Stimulated activated CD4-positive, alpha-beta T cell treated with anti-CD3 and anti-CD28 coated beads, TNF-alpha, amount 100 ng/mL, for 24 hours (primary cell): ENCODE measurements at places on chromosomes 11 and 22.

GRCh38 chr11:706957-707816 lies 1.2 kb downstream of the EPS8L2 start:
- no peak for DNase-seq

DNA sequence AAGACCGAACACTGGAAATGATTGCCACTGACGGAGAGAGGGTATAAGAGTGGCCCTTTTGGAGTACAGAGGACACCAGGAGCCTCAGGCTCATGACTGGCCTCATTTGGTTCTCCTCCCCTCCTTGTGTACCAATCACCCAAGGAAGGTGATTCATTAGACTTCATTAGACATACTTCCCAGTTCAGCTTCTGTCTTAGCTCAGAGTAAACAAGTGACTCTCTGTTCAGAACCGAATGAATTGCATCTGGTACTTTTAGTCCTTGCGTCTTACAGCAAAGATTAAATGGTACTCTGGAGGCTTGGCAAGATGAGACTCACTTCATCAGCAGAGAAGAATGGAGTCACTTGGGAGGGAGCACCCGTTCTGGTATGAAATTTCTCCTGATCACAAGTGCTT lies 75.2 kb downstream of the ZNRF3 start:
- no peak for DNase-seq

- DNase-seq = no peak
Measured at GRCh38 chr11:116114198-116114651, 610.0 kb upstream of the CADM1 start.

DNA sequence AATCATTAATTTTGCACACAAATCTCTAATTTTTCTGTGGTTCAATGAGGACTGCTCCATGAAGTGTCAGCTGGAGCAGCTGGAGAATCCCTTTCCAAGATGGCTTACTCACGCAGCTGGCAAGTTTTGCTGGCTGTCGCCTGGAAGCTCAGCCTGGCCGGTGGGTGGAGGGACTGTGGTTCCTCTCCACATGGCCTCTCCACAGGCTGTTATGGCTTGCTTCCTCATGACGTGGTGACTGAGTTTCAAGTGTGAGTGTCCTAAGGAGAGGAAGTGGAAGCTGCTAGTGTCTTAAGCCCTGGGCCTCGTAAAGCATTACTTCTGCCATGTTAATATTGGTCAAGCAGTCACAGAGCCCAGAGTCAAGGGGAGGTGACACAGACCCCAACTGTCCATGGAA lies 14.0 kb upstream of the NRIP3 start:
- no peak for DNase-seq

GRCh38 chr22:41681616-41682015 lies 7.1 kb downstream of the SNU13 start:
- DNase-seq = no peak

DNA sequence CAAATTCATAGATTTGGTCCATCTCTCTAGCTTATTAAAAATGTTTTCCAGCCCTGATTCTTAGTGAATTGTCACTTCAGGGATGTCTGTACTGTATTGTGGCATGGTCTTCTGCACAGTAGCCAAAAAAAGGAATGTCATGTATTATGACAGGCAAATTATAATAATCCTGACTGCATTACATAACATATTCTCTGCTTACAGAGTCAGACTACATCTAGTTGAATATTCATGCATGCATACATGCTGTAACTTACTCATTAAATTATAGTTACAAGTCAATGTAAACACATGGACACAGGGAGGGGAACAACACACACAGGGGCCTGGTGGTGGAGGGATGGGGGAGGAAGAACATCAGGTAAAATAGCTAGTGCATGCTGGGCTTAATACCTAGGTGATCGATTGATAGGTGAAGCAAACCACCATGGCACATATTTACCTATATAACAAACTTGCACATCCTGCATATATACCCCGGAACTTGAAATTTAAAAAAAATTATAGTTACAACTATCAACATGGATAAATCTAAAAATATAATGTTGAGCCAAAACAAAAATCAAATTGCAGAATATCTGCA lies 31.5 kb upstream of the SMCO4 start:
- DNase-seq = no peak

GRCh38 chr11:59199546-59200422 lies 12.9 kb downstream of the MPEG1 start:
- no peak for DNase-seq

- DNase-seq = no peak
Measured at GRCh38 chr22:41775976-41776375, 24.5 kb upstream of the CCDC134 start.

DNA sequence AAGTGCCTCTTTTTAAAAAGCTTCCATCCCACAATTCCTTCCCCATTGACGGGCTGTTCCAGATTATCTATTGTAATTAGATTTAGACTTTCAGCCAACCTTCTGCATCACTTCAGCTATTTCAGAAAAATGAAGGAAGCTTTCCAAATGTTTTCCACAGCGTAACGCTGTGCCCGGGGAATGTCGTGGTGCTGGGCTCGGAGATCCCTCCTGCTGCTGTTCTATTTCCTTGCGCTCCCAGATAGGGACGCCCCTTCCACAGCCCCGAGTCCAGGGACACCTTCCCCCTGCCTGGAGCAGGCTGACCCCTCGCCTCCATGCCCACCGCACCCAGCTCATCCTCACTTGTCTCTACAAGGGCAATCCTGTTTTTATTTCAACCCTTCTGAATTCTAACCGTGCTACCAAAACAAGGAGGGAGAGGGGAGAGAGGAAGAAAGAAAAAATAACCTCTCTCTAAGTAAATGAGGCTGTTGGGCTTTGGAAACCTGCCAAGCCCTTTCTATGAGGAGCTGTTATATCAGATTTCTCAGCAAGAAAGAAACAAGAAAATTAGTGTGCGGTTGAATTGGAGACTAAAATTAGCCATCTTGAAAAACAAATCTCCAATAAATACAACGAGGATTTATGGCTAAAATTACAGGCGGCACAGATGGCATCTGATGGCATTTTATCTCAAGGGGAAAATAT lies 366.9 kb downstream of the BRD1 start:
- no peak for DNase-seq

DNA sequence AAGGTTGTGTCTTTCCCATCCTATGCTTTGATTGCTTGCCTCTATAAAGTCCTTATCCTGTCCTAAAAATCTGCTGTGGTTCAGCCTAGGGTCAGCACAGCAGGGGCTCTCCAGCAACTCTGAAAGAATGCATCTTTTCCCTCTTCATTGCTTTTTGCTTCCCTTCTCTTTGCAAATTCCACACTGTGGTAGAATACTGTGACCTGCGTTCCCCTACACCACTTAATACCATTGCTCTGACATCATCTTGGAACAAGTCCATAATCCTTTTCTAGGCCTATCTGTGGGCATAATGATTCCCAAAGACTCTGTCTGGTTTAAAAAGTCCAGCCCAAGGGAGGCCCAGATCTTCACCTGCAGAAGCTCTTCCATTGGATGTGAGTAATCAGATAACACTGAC lies 177.7 kb downstream of the NAV2 start:
- no peak for DNase-seq

DNA sequence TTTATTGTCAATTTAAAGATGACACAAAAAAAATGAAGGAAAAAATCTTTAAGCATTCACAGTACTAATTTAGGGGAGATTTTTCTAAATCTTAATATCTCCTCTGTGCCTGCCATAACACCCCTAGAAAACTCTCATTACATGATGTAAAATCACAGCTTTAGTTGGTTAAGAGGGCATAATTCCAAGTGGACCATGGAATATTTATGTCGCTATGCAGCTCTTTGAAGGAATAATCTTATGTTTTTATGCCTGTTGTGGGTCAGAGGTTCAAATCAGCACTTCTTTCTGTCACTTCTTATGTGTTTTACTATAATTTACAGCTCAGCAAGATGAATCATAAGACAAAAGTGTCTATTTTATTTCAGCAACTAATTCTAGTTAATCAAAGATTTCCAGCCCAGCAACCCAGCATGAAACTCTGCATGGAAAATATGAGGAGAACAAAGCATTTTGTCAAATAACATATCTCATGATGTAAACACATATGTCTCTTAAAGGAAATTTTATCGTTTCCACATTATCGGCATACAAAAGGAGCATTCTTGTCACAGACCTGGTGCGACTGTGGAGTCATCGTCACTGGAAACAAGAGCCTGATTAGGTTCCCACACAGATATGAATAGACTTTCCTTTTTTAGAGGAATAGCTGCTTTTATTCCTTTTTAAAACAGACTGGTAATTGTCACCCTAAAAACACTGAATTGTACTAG lies 274.8 kb downstream of the SOX6 start:
- DNase-seq = no peak

GRCh38 chr11:130719220-130719915 lies 196.9 kb downstream of the SNX19 start:
- no peak for DNase-seq

DNA sequence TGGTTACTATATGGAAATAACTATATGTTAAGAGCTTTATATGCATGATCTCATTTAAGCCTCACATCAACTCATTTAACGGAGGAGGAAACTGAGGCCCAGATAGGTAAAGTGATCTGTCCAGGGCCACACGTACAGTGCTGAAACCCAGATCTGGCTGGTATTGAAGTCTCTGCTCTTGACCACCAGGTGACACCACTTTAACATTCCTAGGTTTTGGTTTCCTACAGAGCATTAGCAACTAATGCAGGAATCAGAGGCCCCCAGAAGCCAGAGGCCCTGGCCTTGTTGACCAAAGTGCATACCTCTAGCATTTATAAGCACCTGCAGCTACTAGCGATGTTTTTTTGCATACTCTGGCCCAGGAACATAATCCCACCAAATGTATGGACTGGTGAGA lies 12.9 kb upstream of the LIMK2 start:
- no peak for DNase-seq

GRCh38 chr22:49622241-49623105 lies 205.2 kb downstream of the BRD1 start:
- DNase-seq = no peak

DNA sequence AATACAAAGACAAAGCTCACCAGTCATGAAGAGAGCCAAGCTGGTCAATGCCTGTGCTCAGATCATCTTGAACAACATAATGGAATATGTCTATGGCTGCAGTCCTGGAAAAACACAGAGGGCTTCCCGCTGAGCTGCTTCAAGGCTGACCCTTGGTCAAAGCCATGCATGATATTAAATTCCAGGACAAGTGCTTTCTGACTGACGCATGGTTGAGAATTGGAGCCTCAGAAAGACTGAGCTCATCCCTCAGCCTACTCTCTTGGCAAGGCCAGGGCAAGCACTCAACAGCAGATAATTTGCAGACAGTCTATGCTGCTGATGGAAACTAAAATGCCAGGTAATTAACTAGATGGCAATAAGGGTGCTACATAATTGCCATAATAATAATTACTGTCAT lies 89.2 kb downstream of the GALNT18 start:
- no peak for DNase-seq

DNA sequence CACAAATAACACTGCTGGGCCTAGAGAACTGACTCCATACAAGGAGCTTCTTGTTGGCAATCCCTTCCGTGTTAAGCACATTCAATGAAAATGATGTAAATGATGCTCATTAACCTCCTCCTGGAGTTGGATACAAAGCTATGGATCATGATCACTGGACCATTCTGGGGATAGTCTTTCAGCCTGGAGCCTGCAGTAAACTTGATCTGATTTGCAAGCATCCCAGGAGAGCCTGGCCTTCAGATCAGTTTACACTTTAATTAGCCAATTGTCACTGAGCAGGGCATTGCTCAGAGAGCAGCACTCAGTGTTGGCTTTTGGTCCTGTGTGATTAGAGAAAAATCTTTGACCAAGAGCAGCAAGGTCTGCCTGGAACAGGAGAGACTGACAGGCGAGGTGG lies 45.6 kb downstream of the ARFGAP3 start:
- no peak for DNase-seq

GRCh38 chr11:70606248-70606950 lies 208.1 kb downstream of the CTTN start:
- no peak for DNase-seq

DNA sequence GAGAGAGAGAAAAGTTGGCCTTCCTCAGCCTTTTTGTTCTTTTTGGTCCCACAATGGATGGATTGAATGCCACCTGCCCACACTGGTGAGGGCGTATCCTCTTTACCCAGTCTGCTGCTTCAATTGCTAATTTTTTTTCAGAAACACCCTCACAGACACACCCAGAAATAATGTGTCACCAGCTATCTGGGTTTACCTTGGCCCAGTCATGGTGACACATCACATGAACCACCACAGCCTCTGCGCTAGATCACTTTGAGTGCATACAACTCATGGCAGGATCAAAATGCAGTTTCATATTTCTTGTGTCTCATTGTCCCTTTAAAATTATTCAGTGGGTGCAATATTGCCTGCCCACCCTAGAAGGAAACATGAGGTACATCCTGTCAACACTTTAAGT lies 63.3 kb downstream of the ADAMTS15 start:
- DNase-seq = no peak

DNA sequence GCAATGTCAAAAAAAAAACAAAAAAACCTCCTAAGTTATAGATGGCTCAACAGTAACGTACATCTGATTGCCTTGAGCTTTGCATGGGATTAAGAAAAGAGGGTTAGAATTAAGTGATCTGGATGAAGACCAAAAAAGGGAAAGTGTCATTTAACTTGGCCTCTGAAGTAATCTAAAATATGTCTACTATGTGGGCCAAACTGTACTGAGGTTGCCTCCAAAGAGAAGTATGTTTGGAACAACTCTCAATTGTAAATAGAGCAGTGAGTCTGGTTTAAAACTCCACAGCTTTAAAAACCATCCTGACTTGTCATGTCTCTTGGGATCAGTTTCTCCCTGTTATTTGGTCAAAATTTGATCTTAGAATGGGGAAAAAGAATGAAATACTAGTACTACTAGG lies 11.6 kb upstream of the RTCB start:
- no peak for DNase-seq

- no peak for DNase-seq
Measured at GRCh38 chr11:47083913-47084312, 92.8 kb downstream of the ARFGAP2 start.

GRCh38 chr11:69053546-69054396 lies 5.0 kb downstream of the TPCN2 start:
- DNase-seq = no peak

- no peak for DNase-seq
Measured at GRCh38 chr22:47449508-47450270, 687.2 kb downstream of the TBC1D22A start.

GRCh38 chr11:117849781-117850414 lies 25.4 kb upstream of the FXYD2 start:
- no peak for DNase-seq

- no peak for DNase-seq
Measured at GRCh38 chr11:65428578-65429067, 6.0 kb downstream of the NEAT1 start.
